Stimulated activated CD8-positive, alpha-beta memory T cell treated with anti-CD3 and anti-CD28 coated beads, Interleukin-2, amount 100 ng/mL, for 1 hour (primary cell): ENCODE measurements at places on chromosomes 7 and 10.

- no peak for DNase-seq
Measured at GRCh38 chr10:106935978-106936451, 228.5 kb downstream of the SORCS1 start.

- no peak for DNase-seq
Measured at GRCh38 chr7:115971506-115971905, 59.1 kb downstream of the TFEC start.

DNA sequence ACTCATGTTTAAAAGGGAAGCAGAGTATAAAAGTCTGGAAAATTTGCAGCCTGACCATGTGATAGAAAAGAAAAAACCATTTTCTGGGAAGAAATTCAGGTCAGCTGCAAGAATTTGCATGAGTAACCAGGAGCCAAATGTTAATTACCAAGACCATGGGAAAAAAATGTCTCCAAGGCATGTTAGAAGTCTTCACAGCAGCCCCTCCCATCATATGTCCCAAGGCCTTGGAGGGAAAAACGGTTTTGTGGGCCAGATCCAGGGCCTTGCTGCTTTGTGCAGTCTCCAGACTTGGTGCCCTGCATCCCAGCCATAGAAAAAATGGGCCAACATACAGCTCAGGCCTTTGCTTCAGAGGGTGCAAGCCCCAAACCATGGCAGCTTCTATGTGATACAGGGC lies 1019.6 kb upstream of the SORCS1 start:
- no peak for DNase-seq

- DNase-seq, result no peak
Measured at GRCh38 chr7:82382276-82382675, 61.3 kb downstream of the CACNA2D1 start.

DNA sequence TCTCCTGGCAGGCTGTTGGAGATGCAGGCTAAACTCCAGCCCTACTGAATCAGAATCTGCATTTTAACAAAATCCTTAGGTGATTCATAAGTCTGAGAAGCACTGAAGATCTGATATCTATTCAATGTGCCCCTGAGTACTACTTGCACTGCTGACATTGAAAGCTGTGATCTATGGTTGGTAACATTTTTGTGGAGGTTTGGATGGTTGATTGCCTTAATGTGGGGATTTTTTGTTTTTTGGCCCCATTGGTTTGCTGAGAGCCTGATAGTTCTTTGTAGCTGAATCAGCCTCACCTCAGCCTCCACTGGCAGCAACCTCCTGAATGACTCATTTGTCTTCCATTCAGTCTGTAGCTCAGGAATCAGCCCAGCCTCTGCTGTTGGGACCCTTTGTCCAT lies 14.7 kb upstream of the LRRN3 start:
- DNase-seq, result no peak

GRCh38 chr10:2121929-2122328 lies 384.6 kb upstream of the ADARB2 start:
- no peak for DNase-seq

GRCh38 chr7:78099715-78100394 lies 301.3 kb downstream of the PHTF2 start:
- no peak for DNase-seq

GRCh38 chr7:39754326-39755120 lies 131.2 kb downstream of the RALA start:
- DNase-seq, result no peak

- DNase-seq, result no peak
Measured at GRCh38 chr7:50584386-50584785, 19.2 kb upstream of the DDC start.

DNA sequence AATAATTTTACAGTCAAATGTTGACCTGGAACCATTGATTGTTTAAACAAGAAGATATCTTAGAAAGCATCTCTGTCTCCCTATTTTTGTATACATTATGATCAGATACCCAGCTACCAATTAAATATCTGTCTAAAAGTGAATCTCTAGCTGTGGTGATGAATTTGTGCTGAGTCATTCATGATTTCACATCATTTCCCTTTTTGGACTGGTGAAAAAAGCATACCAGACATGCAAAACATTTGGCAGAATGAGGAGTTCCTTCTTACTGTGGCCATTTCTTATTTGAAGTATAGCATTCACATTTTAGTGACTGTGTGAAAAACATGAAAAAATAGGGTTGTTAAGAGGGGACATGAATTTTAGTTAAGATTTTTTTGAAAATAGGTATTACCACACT lies 98.0 kb upstream of the GATA3 start:
- no peak for DNase-seq

DNA sequence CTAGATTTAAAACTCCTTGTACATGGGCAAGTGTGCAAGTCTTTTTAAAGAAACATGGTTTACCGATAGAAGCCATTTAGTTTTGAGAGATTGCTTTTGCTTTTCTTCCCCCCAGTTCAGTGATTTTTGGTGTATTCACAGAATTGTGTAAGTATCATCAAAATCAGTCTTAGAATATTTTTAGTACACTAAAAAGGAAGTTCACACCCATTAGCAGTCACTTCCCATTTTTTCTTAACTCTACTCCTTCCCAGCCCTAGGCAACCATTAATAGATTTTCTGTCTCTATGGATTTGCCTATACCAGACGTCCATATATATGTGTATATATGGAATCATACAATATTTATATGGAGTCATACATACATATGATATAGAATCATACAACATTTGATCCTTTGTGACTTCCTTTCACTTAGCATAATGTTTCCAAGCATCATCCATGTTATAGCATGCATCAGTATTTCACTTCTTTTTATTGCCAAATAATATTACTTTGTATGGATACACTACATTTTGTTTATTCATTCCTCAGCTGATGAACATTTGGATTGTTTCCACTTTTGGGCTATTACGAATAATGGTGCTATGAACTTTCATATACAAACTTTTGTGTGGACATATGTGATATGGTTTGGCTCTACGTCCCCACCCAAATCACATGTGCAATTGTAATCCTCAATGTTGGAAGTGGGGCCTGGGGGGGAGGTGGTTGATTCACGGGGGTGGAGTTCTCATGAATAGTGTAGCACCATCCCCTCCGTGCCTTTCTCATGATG lies 16.5 kb upstream of the ARL4A start:
- DNase-seq, result no peak

GRCh38 chr10:104089621-104090020 lies 3.9 kb upstream of the COL17A1 start:
- DNase-seq, result no peak

DNA sequence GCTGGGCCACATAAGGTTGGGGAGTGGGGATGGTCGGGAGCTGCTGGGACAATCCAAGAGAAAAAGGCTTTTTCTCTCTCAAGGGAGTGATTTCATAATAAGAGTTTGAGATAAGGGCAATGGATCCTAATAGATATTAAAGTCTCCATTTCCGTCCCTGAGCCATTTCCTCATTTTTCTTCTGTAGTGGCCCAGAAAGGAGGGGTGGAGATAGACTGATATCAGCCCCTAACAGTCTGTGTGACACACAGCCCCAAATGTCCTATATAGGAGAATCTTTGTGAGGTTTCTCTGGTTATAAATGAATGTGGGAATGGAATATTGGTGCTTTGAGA lies 35.2 kb downstream of the PRSS2 start:
- DNase-seq, result no peak

GRCh38 chr7:64884085-64884912 lies 18.8 kb upstream of the ZNF273 start:
- DNase-seq, result no peak

- no peak for DNase-seq
Measured at GRCh38 chr7:102840404-102840803, 72.4 kb upstream of the LRRC17 start.

DNA sequence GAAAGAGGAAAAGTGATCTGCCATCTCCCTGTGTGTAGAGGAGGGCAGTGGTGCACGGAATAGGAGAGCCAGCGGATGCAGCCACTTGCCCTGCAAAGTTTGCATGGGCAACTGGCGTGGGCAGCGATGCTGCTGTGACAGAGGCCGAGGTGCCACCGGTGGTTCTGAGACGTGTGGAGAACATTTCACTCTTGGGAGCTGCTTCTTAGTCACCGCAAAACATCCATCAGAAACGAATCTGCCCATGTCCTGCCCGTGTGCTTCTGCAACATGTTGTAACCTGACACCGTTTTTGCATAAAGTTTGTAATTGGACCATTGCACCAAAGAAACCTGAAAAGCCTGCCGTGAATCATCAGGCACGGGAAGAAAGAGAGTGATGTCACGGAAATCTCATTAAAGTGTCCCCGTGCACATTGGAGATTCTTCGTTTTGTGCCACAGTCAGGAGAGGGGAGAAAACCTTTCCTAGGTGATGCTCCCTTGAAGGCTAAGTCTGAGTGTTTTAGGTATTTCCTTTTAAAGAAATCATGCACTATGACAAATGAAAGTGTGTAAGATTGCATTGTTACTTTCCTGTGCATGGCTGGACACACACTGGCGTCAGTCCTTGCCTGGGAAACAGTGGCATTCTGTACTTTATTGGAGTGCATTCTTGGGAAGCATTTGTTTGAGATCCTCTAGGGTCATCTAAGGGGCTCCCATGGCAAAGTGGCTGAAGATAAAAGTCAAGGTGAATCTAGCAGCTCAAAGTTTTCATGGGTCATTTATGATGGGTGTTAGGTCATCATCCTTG lies 302.6 kb downstream of the KLF6 start:
- DNase-seq, result no peak

DNA sequence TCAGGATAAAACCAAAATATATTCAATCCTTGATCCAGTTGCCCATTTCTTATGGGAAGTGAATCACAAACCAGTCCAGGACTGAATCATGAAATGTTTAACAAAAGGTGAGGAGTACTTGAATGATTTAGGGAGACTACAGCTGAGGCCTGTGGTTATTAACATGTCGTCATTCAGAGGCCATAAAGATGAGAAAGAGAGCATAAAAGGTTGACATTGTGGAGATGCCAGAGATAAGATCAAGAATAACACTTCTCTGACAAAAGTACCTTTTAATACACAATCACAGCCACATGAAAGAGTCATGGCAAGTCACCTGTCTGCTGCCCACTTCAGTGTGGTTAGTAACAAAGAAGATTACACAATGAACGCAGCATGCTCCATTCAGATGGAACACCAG lies 1195.7 kb upstream of the SORCS1 start:
- no peak for DNase-seq

- DNase-seq, result no peak
Measured at GRCh38 chr7:143419880-143420279, 11.2 kb upstream of the EPHA1 start.

DNA sequence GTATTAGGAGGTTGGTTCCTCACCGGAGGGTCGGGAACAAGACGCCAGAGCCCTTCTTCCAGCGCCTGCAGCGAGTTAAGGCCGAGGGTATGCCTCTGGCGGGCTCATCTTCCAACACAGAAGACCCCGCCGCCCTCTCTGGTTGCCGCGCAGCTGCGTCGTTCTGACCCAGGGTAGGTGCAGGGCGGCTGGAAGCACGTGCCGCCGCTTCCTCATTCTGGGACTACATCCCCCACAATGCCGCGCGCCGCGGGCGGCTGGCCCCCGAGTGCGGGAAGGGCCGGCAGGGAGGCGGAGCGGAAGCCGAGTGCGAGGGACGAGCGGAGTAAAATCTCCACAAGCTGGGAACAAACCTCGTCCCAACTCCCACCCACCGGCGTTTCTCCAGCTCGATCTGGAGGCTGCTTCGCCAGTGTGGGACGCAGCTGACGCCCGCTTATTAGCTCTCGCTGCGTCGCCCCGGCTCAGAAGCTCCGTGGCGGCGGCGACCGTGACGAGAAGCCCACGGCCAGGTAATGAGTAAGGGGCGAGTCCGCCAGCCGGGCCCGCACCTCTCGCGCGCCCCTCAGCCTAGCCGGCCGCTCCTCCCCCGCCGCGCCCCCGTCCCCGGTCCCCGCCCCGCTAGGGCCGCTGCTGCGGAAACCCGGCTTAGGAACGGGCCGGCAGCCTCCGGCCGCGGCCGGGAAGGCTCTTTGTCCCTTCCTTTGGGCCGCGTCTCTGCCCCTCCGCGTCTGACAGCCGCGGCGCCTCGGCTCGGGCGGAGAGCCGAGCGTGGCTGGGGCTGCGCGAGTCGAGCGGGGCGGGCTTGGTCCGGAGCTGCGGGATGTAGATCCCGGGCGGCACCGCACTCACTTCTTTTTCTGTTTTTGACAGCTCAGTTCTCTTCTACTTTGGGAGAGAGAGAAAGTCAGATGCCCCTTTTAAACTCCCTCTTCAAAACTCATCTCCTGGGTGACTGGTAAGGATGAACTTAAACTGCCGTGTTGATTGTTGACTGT lies at the start of gene CCDC126:
Gene CCDC126, plus strand, starts transcription at position 289 of the 998 bp plus-strand sequence. CDS start 13,934 bp downstream, outside the sequence.
- DNase-seq, result peak; percentile 65

- no peak for DNase-seq
Measured at GRCh38 chr7:97495487-97495886, 236.4 kb upstream of the TAC1 start.

GRCh38 chr10:87503401-87503800 lies 1.3 kb upstream of the MINPP1 start:
- no peak for DNase-seq

DNA sequence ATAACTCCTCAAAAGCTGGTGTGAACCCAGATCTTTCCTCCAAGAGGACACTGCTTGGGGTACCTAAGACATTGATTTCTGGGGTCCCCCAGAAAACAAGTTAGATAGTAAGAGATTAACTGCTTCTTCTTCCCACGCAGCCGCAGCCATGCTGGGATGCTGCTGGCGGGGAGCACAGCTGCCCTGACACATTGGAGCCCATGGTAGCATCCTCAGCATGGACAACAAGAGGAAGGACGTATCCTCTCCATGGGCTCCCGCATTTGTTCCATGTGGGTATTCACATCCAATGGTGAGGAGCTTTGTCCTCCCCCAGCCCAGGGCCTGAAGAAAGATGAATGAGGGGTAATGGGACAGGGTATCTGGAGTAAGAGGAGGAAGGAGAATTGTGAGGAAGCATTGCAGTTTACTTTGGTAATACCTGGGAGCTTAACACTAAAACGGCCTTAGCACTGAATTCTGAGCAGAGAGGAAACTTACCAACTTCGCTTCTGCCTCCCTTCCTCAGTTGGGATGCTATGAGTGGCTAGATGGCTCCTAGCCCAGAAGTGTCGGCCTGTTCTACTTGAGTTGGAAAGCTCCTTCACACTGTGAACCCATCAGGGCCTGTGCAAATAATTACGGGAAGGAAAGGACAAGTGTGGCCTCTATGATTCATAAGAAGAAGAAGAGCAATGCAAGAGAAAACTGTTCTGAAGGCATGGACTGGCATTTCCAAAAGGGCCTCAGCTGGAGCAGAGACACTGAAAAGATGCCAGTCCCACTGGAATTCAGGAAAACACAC lies 43.9 kb downstream of the C10orf120 start:
- no peak for DNase-seq

DNA sequence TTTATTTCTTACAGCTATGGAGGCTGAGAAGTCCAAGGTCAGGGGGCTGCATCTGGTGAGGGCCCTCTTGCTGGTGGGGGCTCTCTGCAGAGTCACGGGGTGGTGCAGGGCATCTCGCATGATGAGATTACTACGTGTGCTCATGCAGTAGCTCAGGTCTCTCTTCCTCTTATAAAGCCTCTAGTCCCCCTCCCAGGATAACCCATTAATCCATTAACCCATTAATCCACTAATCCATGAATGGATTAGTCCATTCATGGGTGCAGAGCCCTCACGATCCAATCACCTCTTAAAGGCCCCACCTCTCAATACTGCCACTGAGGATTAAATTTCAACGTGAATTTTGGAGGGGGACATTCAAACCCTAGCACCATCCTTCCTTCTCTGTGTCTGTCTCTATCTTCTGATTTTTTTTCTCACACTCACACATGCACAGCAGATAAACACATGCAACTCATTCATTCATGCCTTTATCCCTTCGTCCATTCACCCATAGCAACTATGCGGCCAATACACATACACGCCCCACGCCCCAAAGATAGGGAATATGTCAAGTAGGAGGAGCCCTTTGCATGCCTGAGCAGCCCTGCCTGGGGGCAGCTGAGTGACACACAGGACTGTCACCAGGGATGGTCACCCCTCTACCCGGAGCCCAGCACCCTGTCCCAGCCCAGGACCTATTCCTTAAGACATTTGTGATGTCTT lies 86.5 kb downstream of the C10orf105 start:
- no peak for DNase-seq

GRCh38 chr10:11177381-11177780 lies 159.7 kb downstream of the CELF2 start:
- DNase-seq, result no peak
